ENCODE measurements at places on chromosomes 2 and 18. TPM values are rescaled to one million over a fixed set of nuclear protein-coding genes. Genes with fewer than 3 reads are reported as not detected.

Gene KLHL29
- 0.10 TPM for total RNA-seq

Gene GBX2
- total RNA-seq, result not detected

Gene FAM110C
- total RNA-seq, result 4.8 TPM

Gene IL1RL2
- not detected for total RNA-seq

Gene VWA3B
- total RNA-seq, result not detected

DNA sequence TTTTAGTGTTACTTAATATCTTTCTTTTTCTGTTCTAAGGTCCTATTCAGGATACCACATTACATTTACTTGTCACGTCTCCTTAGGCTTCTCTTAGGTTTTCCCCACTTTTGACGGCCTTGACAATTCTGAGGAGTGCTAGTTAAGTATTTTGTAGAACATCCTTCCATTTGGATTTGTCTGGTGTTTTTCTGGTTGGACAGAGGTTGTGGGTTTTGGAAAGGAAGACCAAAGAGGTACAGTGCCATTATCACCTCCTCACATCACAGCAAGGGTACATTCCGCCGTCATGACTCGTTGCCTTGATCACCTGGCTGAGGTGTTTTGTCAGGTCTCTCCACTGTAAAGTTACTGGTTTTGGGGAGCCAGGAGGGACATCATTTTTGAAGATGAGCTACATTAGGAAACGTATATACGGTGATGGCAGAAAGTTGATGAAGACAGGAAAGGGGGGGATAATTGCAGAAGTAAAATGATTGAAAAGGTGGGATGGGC lies 88.4 kb upstream of the TMEM247 start:
- no peak for DNase-seq

- no peak for DNase-seq
These were observed 38.5 kb downstream of the NTSR2 start for GRCh38 chr2:11631462-11631861.

- no peak for DNase-seq
These were observed 223.7 kb downstream of the IRS1 start for GRCh38 chr2:226575928-226576327.

DNA sequence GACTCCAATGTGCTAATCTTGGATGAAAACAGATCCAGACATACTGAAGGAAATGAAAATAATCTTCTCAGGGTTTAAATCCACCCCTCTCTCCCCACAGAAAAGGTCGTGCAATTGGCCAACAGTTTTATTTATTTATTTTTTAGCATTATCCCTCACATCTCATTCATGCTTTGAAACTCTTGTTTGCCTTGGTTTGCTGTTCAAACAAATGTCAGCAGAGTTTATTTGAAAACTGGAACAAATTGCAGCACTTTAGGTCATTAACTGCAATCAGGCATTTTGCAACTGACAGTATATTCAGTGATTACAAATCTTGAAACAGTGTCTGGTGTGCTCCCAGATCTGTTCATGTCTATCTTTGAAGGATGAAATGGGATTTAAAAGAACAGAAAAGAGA lies 220.6 kb downstream of the SLC4A10 start:
- DNase-seq, result no peak

GRCh38 chr2:227115761-227116160 lies 48.2 kb downstream of the COL4A4 start:
- no peak for DNase-seq

DNA sequence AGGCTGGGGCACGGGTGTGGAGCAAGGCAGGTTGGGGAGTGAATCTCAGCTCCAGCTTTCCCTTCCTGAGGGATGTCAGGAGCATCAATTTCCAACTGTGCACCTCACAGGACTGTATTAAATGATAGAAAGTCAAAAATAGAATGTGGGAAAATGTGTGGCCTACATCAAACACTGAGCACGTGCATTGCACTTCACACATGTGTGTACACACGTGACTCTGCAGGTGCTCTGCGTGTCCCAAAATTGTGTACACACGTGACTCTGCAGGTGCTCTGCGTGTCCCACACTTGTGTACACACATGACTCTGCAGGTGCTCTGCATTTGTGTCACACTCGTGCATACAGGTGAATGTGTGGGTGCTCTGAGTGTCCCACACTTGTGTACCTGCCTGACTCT lies 577.2 kb upstream of the SALL3 start:
- DNase-seq, result no peak
